HuH-7 (cell line): ENCODE measurements at places on chromosomes 12 and 14.

DNA sequence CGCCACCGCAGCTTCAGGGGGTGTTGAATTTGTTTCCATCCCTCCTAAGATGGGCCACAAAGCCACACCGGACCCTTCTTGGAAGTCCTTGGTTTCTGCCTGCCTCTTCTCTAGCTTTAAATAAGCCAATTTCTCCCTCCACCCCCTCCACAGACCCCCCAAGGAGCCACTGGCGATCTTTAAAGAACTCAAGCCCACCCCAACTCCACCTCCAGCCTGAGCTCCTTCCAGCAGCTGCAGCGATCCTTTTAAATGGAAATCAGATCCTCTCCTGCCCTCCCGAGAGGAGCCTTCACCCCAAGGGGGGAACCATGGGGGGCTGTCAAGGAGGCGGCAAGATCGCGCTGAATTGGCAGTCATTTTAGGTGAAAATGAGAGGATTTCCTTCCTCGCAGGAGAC is 133.1 kb downstream of the NCOR2 start:
- DNase-seq: no peak

DNA sequence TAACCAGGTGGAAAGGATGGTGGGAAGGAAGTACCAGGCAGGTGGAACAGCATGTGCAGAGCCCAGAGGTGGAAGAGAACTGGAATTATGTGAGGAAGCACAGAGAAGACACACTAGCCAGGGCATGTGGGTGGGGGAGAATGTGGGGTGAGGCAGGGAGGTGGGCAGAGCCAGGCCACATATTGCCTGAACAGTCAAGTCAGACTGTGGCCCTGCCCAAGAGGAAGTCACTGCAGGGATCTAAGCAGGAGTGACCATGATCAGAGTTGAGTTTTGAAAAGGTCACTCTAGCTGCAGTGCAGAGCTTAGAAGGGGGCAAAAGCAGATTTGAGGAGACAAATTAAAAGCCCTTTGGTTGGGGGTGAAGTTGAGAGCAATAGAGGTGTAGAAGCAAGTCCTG is 114.0 kb upstream of the SLC38A2 start:
- DNase-seq: no peak

GRCh38 chr14:104880584-104881210 is 15.6 kb downstream of the CEP170B start:
- DNase-seq: no peak

DNA sequence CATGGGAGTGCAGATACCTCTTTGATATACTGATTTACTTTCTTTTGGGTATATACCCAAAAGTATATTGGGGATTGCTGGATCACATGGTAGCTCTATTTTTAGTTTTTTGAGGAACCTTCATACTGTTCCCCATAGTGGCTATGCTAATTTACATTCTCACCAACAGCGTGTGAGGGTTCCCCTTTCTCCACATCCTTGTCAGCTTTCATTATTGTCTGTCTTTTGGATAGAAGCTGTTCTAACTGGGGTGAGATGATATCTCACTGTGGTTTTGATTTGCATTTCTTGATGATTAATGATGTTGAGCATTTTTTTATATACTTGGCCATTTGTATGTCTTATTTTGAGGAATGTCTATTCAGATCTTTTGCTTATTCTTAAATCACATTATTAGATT is 44.1 kb upstream of the JDP2 start:
- DNase-seq: no peak

- DNase-seq: no peak
These were observed 19.4 kb downstream of the AICDA start for GRCh38 chr12:8593246-8593645.
